Foreskin melanocyte (primary cell): ENCODE measurements at places on chromosomes 4 and X.

DNA sequence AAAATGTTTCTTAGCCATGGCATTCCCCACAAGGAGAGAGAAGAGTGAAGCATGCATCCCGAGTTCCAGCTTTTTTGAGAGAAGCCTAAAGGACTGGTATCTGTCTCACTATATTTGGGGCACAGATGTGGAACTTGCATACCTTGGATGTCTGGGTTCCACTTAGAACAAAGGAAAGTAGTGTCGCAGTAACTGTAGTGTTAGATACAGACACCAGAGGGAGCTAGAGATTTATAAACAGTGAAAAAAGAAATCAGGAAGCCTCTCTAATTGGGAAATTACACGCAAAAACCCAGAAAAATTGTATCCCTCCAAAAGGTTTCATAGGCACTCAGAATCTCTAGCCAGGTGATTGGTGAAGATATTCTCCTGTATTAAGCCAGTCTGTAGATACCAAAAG lies 34.4 kb downstream of the AGTR2 start:
- peak; percentile 8 for DNase-seq

DNA sequence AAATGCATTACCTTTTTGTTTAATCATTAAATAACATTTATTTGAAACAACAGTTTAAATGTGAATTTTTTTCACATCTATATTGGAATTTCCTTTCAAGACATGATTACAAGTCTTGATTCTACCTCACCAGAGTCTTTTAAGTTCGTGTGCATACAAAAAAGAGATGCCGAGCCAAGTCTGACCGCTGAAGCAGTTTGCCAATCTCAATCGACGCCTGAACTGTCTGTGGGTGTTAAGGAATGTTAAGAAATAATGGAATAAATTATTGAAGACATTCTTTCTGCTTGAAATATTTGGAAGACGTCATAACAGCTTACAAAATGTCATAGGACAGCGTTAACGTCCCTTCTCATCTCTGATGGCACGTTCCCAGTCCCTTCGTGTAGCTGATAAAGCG lies 27.9 kb upstream of the TNIP3 start:
- DNase-seq: no peak

DNA sequence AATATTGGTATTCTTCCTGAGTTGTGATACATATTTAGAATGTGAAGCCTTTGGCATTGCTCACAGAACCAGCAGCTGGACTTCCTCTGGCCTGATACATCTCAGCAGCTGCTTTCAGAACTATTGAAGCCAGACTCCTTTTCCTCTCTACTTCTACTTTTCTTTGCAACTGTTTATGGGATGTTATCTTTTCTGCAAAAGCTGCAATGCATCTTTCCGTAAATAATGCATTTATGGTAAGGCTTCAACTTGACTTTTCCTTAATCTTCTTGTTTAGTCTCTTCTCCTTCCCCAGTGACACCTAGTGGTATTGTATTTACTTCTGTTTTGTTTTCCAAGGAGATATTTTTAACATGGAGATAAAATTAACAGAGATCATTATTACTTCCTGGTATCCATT lies 1548.7 kb downstream of the PCDH7 start:
- no peak for DNase-seq

DNA sequence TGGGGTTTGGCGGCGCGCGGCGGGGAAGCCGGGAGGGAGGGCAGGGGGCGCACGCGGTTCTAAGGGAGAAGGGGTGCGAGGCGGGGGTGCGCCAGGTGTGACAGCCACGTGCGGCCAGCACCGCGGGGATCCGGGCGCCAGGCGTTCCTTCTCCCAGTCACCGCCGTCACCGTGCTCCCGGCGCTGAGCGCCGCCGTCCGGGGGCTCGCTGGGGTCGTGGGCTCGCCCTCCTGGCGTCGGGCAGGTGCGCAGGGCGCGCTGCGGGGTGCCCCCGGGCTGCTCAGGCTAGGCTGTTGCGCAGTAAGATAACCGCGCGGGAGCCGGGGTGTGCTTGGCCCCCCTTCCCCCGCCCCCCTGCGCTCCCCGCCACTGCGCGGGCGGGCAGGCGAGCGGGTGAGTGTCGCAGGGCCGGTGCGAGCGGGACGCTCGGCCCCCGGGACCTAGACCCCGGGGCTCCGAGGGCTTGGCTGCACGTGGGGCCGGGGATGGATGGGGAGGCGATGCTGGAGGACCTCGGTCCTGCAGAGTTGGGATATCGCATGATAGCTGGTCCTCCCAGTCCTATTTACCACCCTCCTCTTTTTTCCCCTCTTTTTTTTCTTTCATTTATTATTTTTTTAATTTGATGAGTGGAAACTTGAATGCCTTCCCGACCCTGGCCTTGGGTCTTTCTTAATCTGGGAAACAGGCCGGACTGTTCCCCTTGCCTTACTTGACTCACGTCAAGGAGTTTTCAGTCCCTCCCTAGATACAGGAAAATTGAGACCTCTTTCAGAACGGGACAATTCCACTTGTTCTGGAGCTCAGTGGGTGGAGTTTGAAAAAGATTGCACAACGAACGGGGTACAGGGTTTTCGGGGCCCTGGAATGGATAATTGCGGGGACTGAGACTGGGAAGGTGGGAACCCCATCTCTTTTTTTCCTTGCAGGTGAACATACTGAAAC lies 797 bp downstream of the TXLNG start:
- DNase-seq: no peak

DNA sequence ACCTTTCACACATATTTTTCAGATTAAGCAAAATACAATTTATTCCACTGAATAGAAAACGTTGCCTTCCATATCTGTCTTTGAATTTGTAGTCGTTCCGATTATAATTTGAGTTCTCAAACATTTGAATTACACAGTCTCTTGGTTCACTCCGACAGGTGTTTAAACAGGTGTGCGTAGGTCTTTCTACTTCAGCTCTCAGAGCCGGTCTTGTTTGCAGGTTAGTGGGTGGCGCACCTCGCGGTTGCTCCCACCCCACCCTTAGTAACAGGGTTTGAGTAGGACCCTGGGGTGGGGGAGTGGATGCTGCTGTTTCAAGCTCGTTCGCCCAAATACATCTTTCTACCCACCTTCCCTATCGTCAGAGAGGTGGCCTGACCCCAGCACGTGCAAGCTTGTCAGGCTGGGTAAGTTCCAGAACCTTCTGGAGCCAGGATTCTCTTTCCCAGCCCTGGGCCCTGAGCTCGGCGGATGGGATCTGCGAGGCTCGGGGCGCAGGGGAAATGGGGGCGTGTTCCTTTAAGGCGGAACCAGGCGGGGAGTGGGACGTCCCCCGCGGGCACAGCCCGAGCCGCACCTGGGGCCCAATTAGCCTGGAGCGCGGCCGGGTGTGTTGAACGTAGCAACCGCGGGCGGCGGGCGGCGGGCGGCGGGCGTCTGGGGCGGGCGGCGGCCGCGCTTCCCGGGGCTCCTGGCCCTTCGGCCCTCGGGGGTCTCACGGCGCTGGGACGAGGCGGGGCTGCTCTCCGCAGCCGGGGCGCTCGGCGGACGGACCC lies at the start of gene FAM149A:
FAM149A (plus strand) TSS at position 591 of the 776 bp plus-strand sequence.
- no peak for DNase-seq

- no peak for DNase-seq
Observed at GRCh38 chr4:39814403-39815185, 116.7 kb downstream of the UBE2K start.

GRCh38 chrX:148763896-148764295 lies 263.5 kb downstream of the AFF2 start:
- DNase-seq: no peak

DNA sequence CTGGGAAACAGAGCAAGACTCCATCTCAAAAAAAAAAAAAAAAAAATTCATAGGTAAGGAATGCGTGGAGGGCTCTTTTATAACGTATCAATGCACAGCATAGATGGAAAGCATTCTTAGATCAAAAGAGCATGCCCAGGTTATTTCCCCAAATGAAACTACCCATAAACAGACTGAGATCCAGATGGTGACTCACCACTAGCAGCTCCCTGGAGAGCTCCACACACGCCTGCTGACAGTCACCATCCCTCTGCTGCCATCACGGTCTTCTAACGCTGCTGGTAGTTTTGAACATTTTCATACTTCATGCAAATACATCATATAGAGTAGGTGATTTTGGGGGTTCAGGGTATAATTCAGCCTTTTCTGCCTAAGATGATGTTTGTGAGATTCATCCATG lies 136.9 kb downstream of the ASMT start:
- DNase-seq: no peak

- no peak for DNase-seq
Observed at GRCh38 chrX:69128588-69128987, 36.7 kb downstream of the PJA1 start.

GRCh38 chr4:119675391-119675790 lies 46.8 kb upstream of the PDE5A start:
- no peak for DNase-seq

DNA sequence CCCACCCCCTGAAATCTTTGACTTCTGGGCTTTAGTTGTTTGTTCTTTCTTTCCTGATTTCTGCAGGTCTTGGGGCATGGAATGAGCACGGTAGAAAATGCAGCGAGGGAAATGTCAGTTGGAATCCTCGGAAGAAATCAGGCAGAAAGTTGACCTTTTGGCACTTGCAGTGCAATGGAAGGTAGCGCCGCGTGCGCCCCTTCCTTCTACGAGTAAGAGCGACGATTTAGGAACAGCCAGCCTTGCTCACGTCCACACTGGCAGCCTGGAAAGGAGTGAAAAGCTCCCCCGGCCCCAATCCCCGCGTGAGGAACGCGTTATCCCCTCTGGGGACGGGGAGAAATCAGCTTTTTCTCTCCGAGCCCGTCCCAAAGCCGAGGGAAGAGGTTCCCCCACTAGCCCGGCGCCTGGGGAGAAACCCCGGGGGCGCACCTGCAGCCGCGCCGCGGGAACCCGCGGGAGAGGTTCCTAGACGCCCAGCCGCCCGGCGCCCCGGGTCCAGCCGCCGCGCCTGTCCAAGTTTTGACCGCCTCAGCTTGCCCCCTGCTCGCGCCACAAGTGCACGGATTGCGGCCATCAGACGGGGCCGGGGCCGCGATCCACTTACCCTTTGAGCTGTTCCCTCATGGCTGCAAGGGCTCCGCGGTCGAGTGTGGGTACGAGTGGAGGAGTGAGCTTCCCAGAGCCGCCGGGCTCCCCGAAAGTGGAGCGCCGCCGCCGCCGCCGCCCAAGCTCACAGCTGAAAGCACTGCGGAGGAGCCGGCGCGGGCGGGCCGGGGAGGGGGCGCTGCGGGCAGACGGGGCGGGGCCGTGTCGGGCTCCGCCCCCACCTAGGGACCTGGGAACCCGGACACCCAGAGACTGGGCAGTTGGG lies 194.6 kb upstream of the FTHL17 start:
- no peak for DNase-seq

DNA sequence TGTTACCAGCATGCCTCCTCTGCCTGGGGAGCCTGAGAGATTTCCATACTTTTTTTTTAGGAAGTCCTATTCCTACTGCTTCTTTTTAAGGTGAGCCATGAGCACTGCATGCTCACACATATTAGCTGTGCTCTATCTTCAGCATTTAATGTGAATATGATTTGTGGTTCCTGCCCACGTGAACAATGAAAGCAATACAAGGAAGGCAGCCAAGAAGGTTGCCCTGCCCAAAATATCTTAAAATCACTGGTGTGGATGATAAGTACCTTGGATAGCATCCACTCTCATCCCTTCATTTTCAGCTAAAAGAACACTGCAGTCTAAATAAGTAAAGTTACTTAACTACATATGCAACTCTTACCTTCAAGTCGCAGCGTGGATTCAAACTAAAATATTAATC lies 607.5 kb downstream of the PACRGL start:
- no peak for DNase-seq

DNA sequence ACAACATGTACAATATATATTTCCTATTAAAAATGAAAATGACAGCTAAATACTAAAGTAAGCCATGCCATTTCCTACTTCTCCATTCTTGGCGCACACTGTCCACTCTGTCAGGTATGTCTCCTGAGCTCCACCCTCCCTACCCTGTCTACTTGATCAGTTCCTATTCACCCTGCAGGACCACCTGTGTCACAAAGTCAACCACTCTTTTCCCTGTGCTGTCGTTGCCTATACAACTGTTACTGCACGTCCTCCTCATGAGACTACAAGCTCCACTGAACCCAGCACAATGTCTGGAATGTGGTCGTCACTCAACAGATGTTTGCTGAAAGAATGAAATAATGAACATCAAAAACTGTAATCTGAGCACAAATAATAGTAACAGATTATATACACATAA lies 54.9 kb downstream of the SLC9A7 start:
- DNase-seq: no peak

DNA sequence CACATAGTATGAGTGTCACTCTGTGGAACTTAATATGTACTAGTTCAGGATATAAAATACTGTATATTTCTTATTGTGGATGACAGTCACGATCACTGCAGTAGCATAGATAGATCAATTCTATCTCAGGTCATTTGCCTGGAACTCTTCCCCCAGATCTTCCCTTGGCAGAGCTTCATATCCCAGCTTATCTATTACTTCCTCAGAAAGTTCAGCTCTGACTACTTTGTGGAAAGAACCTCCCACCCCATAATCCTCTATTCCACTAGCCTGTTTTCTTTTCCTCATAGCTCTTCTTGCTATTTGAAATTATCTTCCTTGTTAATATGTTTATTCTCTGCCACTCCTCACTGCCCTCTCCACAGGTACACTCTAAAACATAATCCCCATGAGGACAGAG lies 10.9 kb downstream of the FAM241A start:
- no peak for DNase-seq

DNA sequence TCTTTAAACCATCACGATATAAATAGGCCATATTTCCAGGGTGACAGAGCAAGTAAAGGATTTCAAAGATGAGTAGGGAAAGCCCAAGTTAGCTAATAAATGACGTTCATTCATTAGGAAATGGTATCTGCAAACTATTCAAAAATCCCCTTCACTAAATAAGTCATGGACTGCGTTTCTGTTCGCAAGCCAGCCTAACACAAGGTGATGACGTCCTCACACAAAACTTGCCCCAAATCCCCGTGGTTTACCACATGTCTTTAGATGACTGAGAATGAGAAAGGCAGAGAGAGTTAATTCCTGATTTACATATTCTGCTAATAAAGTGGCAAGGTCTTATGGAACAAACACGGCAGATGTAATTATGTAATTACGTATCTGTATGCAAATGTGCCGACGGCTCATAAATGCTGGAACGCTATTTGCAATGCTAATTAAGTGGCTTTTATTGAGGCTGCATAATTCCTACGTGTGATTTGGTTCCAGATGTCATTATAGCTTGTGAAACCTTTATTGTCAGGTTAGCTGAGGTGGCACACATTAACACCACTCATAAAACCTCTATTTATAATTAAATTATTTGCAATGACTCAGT lies 437.7 kb upstream of the FRG1 start:
- DNase-seq: no peak
